ENCODE measurements at places on chromosomes 3 and 15.

DNA sequence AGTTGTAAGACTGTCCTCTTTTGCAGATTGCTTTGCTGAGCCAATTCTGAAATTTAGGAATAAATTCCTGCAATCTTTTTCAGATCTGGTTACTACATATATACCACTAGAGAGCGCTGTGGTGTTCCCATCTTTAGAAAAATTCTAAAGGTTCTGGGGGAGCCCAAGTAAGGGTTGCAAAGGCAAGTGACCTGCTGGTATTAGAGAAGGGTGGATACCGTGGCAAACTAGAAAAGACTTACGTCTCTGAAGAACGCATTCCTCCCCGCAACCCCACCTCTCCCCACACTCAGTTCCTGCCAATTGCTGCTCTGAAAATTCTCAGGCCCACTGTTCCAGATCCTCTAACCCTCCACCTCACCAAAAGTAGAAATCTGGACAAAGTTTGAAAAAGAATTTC lies 48.5 kb downstream of the EFHB start:
- H3K36me3 ChIP-seq, result no peaks in the 10 kb centered on the region
- H3K4me3 ChIP-seq, result no peak overlapping the region
- no peak overlapping the region for H3K27ac ChIP-seq
- no peaks in the 10 kb centered on the region for H3K27me3 ChIP-seq
- peak; percentile 38 for DNase-seq

DNA sequence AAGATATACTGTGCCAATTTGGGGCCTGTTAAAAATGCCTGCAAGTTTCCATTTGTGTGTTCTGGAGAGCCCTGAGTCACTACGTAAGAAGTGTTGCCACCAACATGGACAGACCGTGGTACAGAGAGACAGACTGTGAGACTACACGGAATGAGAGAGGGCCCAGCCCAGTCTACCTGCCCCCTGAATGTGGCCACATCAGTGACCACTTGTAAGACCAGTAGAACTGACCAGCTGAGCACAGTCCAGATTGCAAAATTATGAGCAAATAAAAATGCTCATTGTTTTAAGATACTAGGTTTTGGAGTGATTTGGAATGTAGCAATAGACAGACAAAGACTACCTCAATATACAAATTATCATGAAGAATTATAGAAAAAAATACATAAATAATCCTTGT lies 42.0 kb downstream of the ATR start:
- DNase-seq, result no peak
- peaks cover 76% of the 10 kb centered on the region for H3K36me3 ChIP-seq
- no peaks in the 10 kb centered on the region for H3K27me3 ChIP-seq
- no peaks in the 10 kb centered on the region for H3K4me1 ChIP-seq
- H3K27ac ChIP-seq, result no peak overlapping the region

GRCh38 chr15:25641762-25642161 lies 202.9 kb upstream of the UBE3A start:
- H3K27me3 ChIP-seq, result no peaks in the 10 kb centered on the region
- H3K4me1 ChIP-seq, result no peaks in the 10 kb centered on the region
- H3K36me3 ChIP-seq, result no peaks in the 10 kb centered on the region
- no peak overlapping the region for H3K27ac ChIP-seq

DNA sequence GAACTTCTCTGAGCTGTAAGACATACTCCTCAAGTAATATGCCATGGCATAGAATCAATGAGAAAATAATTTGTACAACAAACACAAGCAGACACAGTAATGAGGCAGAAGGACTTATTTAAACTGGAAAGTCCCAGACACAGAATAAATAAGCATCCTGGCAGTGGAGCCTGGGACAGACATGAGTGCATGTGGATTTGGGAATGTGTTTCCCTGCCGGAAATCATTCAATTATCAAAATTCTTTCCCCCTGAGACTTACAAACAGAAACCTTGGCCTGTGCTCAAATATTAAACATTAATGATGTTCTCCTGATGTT lies 520.1 kb downstream of the ROBO1 start:
- H3K4me1 ChIP-seq, result no peaks in the 10 kb centered on the region

- no peak for DNase-seq
- peaks cover 33% of the 10 kb centered on the region for H3K4me1 ChIP-seq
- H3K27ac ChIP-seq, result no peak overlapping the region
- peaks cover 69% of the 10 kb centered on the region for H3K27me3 ChIP-seq
Measured at GRCh38 chr3:13278783-13279531, 141.2 kb downstream of the NUP210 start.

All from stomach (tissue), 19 donors.